ENCODE measurements at places on chromosomes 7 and 10.

- DNase-seq: no peak
These were observed 14.7 kb downstream of the NODAL start for GRCh38 chr10:70426823-70427222.

DNA sequence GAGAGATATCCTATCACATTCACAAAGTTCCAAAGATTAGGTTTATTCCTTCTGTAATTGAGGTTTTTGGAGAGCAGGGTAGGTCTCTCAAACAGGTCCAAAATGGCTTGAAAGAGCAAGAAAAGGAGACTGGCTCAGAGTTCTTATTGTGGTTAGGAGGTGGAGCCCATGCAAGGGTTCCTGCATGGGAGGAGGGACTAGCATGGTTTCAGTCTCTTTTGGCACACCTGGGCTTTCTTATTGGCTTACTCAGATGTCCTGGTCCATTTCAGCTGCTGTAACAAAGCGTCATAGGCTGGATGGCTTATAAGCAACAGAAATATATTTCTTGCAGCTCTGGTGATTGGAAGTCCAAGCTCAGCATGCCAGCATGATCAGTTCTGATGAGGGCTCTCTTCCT lies 493.1 kb downstream of the REEP3 start:
- DNase-seq: no peak

DNA sequence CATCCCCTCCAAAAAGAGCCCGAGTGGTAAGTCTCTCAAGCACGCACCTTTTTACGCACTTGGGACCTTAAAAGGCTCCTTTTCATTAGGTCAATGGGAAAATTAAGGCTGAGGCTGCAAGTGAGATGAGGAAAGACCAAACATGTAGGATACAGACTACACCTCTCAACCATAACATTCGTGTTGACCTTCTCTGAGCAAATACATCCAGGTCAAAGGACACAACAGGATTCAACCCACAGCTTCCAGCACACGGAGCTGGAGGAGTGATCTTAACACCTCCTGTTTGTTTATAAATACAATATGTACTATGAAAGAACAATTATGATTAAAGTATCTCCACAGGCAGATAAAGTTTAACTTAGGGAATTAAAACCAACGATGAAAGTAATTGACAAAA lies 9.7 kb downstream of the SFMBT2 start:
- no peak for DNase-seq

- peak; percentile 89 for DNase-seq
These were observed at the start of gene IKZF1 for GRCh38 chr7:50304129-50304910. Gene IKZF1, plus strand, starts transcription at chr7:50304716. Its CDS starts 14,346 bp downstream, at chr7:50319062.

- DNase-seq: peak; percentile 8
These were observed 162.5 kb upstream of the CELF2 start for GRCh38 chr10:10855151-10855581.

- no peak for DNase-seq
These were observed 70.1 kb downstream of the MCU start for GRCh38 chr10:72762042-72762441.

DNA sequence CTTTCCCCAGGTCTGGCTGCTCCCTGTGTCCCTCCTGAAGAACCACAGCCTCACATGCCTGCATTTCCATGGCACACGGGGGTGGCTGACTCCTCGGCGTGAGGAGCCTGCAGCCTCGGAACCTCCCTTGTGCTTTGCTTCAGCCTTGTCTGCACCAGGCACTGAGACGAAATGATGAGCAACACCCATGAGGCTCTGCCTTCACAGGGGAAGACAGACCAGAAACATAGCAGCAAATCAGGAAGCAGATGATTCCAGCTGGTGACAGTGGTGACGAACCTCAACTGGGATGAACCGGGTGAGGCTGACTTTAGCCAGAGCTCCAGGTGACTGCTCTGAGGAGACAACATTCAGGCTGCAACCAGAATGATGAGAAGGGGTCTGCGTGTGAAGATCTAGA lies 84.5 kb upstream of the SMNDC1 start:
- no peak for DNase-seq

- no peak for DNase-seq
These were observed 113.1 kb upstream of the IGFBP3 start for GRCh38 chr7:46034056-46034768.

DNA sequence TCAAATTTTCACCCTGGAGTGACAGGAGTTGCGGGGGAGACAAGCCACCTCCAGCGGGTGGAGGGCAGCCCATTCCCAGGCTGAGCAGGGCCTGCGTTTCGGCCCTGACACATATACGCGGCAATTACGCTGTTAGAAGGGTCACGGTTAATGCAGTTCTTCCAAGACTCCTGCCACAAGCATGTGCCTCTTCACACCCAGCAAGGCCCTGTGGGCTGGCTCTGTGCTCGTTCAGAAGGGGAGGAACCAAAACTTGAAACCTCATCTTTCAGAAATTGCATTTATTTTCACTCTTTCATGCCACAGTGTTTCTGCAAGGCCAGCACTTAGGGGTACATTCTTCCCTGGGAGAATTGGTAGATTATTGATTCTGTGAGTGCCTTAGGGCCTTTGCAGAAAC lies 24.7 kb downstream of the LRMDA start:
- DNase-seq: no peak

GRCh38 chr7:1975179-1975578 lies 257.6 kb downstream of the MAD1L1 start:
- DNase-seq: no peak

DNA sequence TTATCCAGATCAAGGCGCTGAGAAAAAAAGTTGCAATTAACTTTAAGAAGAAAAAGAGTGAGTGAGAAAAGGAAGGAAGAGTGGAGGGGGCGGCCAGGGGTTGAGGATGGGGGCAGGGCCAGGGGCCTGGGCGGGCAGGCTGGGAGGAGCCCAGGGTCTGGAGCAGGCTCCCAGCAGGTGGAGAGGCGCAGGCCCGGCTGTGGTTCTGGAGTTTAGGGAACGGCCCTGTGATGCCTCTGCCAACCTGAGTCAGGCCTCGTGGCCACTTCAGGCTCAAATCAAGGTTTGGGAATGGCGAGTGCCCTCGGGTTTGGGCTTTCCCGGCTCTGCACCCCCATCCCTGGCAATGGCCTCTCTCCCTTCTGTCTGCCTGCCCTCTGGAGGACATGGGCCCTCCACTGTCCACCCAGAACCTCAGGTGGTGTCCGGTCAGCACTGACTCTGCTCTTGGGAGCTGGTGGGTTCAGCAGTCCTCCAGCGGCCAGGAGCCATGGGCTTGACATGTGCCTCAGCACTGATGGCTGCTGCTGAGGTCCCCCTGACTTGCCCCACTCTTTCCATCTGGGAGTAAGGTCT lies 41.0 kb upstream of the EMX2 start:
- no peak for DNase-seq

DNA sequence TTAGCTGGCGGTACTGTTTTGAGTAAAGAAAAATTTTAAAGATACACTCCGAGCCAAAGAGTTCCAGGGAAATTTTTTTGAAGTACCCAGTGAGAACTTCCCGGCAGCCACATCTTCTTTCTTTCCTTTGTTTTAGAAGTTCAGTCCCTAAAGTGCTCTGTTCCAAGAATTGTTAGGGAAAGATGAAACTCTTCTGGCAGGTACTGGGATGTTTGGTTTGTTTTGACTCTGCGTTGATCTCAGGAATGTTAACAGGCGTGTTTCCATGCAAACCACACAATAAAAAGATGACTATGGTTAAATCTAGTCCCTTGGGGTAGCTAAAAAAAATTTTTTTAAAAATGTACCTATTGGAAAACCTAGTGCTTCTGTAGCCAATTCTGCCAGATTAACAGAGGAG lies 224.7 kb upstream of the PHYHIPL start:
- no peak for DNase-seq

DNA sequence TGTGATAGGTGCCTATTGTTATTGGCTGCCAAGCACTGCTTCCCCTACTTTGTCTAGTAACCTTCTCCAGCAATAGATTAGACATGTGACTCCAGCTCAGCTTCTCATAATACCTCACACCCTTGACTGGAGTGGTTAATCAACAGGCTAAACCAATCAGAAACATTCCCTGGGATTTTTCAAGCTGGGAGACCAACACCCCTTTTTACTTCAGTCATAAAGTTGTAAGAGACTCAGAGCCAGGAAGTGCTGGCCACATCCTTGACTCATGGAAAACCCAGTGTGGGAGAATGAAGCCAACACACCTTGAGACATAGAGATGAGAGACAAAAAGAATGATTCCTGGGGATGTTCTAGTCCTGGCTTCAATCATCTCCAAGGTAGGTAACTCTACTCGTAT lies 62.6 kb upstream of the HECTD2 start:
- no peak for DNase-seq

- DNase-seq: no peak
These were observed 62.7 kb downstream of the CALML3 start for GRCh38 chr10:5587151-5588079.

DNA sequence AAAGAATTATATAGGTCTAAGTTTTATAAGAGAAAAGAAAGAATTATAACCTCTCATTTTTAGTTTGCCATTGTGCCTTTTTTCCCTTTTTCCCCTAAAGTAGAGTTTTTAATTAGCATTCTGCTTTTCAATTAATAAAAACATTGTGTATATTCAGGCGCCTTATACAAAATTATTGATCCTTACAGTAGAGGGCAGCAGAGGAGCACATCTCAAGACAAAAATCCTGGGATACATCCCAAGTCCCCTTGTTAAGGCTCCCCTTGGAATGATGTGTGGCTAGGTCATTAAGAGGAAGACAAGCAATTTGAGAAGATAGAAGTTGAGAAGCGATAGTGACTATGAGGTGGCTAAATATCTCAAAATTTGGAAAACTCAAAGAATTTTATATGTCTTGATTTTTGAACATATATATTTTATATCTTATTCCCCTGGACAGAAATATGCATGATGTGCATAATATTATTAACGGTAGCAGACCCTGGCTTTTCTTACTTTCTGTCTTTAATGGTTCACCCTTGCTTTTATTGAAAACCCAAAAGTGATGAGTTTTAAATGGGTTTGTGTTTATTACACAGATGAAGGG lies 19.1 kb upstream of the TPK1 start:
- DNase-seq: peak; percentile 23

- DNase-seq: no peak
These were observed 23.5 kb downstream of the NACAD start for GRCh38 chr7:45065031-45065995.

DNA sequence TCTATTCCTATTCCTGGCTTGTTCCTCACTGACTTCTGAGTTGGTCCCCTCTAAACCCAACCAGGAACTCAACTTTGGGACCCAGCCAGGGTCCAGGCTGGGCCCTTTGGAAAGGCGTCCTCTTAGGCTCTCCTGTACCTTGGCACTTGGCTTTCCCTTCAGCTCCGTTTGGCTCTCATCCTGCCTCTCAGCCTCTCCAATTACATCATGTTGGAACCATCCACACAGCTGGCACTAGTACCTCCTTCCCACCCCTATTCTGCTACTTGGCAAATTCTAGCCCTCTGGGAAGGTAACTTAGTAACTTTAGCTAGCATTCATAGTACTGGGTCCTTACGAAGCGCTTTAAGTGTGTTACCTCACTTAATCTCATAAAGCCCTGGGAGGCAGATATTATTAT lies 205.3 kb upstream of the HABP2 start:
- DNase-seq: no peak

- no peak for DNase-seq
These were observed 205.3 kb downstream of the BUB3 start for GRCh38 chr10:123359539-123359938.

DNA sequence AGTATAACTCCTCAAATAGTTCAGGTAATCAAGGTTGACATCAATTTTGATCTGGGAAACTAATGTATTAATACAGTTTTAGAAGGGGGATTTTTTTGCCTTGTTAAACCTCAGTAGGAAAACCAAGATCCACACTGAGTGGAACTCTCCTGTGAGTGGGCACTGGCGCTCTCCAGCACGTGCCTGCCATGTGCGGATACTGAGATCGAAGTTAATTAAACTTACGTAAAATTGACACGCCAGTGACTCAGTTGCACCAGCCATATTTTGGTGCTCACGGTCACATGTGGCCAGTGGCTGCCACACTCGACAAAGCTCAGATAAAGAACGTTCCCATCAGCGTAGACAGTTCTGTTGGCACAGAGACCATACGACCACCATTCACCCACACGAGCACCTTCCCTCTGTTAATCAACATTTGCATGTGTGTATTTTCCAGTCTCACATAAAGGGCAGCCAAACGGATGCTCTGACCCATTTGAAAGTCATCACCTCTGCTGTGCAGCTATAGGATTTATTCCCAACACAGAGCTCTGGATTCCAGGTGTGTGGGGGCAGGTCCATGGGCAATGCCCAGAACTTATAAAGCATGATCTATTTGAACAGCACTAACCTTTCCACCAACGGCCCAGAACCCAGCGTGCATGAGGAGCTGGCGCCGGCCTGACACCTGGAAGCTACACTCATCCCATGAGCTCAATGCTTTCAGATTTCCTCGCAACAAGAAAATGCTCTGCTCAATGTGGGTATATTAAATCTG lies 77.7 kb downstream of the VIPR2 start:
- no peak for DNase-seq

DNA sequence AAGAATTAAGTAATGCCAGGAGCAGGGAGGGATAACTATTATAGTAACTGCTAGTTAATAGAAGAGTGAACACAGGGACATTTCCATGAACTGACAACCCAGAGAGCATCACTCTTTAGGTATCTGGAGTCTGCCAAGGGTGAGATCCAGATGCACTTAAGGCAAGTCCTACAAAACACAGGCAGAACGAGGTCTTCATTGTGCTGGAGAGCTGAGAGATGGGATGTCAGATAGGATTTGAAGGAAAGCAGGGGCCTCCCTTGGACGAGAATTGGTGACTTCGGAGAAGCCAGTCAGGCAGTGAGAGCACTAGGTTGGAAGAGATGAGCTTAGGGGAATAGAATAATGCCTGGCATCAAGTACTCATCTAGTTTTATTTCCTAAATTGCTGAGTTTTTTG lies 684.5 kb downstream of the GATA3 start:
- DNase-seq: no peak

- DNase-seq: no peak
These were observed 111.6 kb upstream of the PTPRZ1 start for GRCh38 chr7:121761399-121761798.

DNA sequence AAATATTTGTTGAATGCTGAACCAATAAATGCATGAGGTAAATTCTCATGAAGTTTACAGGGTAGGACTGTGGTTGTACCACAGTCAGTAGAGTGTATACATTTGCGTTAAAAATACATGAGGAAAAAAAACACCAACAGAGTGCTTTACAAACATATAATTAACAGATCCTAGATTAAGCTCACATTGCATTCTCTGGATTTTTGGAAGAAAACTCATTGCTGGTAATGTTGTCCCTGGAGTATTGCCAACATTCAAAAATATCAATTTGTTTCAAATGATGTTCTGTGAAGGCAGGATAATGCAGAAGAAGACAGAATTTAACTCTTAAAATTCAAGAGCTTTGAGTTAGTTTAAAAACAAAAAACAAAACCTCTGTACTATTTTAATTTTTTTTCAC lies 95.5 kb downstream of the MBL2 start:
- DNase-seq: no peak

- no peak for DNase-seq
These were observed 46.3 kb upstream of the ZNF800 start for GRCh38 chr7:127438836-127439235.

DNA sequence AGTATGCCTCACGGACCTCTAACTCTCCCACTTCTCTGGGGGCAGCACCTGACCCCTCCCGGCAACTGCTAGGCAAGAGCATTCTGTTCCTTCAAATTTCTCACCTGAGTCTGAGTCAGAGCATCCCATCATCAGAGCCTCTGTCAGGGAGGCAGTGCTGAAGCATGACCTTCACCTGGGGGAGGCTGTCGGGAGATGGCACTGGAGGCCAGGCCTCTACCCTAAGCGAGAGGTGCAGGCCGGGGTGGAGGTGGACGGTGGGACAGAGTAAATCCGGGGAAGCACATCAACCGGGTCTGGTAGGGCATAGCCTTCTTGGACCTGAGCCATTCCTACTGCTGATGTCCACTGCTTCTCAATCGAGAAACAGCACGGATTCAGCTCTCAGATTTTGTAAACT lies 90.4 kb downstream of the SPAG6 start:
- peak; percentile 29 for DNase-seq

- no peak for DNase-seq
These were observed 14.8 kb upstream of the GLCCI1 start for GRCh38 chr7:7953806-7954205.

All from B cell (primary cell).